ENCODE measurements at places on chromosomes 4 and X. TPM values are rescaled to one million over a fixed set of nuclear protein-coding genes. Genes with fewer than 3 reads are reported as not detected.

Gene TLL1
- not detected for total RNA-seq

Gene PABPC1L2B
- not detected for total RNA-seq

Gene PAK3
- 0.25 TPM for total RNA-seq

Gene IBSP
- total RNA-seq: not detected

Gene CENPE
- total RNA-seq: 36.5 TPM

Gene MAML3
- total RNA-seq: 3.3 TPM

Gene CXCL3
- total RNA-seq: 0.14 TPM

Gene ODAM
- not detected for total RNA-seq

GRCh38 chrX:47446431-47446830 is 36.6 kb downstream of the ZNF41 start:
- no peak overlapping the region for H3K27ac ChIP-seq
- H3K4me3 ChIP-seq: no peak overlapping the region
- H3K36me3 ChIP-seq: peaks cover 53% of the 10 kb centered on the region
- no peak for DNase-seq
- no peaks in the 10 kb centered on the region for H3K4me1 ChIP-seq

DNA sequence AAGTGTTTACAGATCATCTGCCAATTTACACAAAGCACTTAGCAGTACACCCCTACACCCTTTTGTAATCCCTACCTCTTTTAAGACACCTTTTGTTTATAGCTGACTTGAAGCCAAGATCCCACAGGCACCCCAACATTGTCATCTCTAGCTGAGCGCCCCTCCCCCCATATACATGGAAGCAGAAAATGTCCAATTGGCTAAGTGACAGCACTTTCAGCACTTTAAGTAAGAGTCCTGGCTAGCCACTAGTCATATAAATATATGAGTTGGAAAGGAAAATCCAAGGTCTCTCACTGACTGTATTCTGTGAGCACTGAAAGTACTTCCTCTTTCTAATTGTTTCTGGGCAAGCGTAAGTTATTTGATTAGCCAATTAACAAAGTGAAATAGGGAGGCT is 108.2 kb downstream of the NSUN7 start:
- peaks cover 4% of the 10 kb centered on the region for H3K4me1 ChIP-seq
- DNase-seq: no peak
- no peaks in the 10 kb centered on the region for H3K36me3 ChIP-seq
- no peak overlapping the region for H3K4me3 ChIP-seq

- no peaks in the 10 kb centered on the region for H3K27me3 ChIP-seq
- H3K27ac ChIP-seq: no peak overlapping the region
- H3K4me3 ChIP-seq: no peak overlapping the region
Measured at GRCh38 chr4:1492651-1493539, 86.7 kb upstream of the NKX1-1 start.

DNA sequence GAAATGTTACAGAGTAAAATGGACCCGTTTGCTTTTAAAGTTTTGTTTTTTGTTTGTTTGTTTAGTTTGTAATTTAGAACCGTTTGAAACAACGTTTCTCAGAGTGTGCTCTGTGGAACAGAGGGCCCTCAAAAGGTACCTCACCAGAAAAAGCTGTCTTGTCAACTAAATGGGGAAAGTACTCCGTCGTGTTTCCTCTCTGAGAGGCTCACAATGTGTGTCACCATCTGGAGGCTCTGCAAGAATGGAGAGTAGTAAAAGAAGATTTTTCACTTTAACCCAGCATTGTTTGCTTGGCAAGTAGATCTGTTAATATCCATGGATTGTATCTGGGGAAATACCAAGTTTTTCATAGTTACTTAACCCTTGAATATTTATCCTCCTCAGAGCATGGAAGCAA is 1.5 kb upstream of the ENPEP start:
- peaks cover 14% of the 10 kb centered on the region for H3K27me3 ChIP-seq
- H3K4me3 ChIP-seq: no peak overlapping the region
- H3K36me3 ChIP-seq: no peaks in the 10 kb centered on the region
- no peak for DNase-seq

DNA sequence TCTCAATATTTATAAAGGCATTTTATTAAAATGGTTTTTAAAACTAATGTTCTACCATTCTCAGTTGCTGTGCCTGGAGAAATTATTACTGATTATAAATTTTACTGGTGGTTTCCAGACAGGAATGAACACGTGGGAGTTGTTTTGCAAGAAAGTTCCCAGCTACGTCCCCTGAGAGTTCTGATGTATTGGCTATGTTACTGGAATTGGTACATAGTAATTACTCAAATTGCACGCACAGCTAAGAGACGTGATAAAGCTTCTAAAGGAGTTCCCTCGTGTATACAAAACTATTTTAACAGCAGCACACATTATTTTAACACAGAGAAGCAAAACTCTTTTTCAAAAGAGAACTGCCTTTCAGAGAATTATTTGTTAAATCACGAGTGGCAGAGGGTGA is 292.2 kb downstream of the NLGN4X start:
- no peaks in the 10 kb centered on the region for H3K27me3 ChIP-seq
- no peak for DNase-seq
- no peaks in the 10 kb centered on the region for H3K4me1 ChIP-seq

GRCh38 chr4:163701916-163702315 is 207.4 kb downstream of the TMA16 start:
- no peaks in the 10 kb centered on the region for H3K4me1 ChIP-seq
- H3K27ac ChIP-seq: no peak overlapping the region
- H3K27me3 ChIP-seq: no peaks in the 10 kb centered on the region
- no peak for DNase-seq
- no peaks in the 10 kb centered on the region for H3K36me3 ChIP-seq
- H3K4me3 ChIP-seq: no peak overlapping the region

DNA sequence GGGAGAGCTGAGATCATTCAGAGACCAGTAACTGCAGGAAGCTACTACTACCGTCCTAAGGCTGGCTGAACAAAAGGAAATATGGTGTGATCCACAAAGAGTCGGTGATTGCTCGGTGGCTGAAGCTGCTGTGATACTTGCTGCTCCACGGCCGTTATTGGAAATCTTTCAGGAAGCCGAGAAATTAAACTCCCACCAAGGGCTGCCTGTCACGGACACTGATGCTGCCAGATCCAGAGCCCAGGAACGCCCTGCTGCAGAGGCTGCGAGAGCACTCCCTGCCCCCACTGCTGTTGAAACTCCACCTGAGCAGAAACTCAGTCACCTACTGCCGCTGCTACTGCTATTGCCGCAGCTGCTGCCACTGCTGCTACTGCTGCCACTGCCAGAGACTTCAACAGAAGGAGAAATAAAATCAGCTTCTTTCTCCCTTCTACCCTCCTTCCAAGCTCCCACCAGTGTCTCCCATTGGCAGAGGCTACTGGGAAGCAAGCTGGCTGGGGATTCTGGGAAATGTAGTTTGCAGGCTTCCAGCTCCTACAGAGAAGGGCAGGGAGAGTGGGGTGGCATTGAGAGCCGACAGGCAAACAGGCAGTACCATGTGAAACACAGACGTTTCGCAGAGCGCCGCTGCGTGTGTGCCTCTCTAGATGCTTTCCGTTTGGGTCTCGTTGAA is 126.0 kb upstream of the ENPP6 start:
- H3K27me3 ChIP-seq: no peaks in the 10 kb centered on the region
- peak overlapping the region; percentile 68 for H3K27ac ChIP-seq
- peak; percentile 31 for DNase-seq

DNA sequence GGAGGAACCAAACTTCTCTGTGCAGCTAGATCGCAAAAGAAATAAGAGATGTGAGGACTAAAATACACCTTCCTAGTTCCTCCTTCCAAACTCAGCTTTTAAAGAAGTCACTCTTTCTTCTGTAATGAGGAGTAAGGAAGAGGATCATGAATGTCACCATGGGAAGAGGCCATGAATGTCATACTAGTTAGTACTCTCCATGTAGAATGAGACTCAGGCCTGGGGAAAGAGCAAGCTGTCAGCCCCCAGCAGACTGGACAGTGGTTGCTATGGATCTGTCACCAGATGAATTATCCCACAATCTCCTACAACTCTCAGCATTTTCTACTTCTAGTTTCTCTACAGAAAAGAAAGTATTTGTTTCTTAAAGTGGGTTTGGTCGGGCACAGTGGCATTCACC is 57.1 kb upstream of the PRDM8 start:
- no peak for DNase-seq
- H3K27me3 ChIP-seq: no peaks in the 10 kb centered on the region

DNA sequence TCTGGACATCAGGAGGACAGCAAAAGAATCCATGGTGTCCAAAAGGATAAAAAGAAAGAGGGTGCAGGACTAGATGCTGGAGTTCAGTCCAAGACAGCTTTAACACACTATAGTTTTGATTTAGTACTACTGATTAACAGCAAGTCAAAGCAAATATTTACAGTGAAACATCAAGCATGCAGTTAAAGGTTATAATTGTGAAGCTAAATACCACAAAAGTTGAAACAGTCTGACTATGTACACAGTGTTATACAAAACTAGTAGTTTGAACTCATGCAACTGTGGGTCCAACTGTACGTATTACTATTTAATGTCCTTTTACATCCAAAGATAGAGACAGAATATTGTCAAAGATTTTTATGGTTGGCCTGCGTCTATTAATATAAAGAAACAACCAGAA is 57.6 kb downstream of the CHIC2 start:
- no peak for DNase-seq
- no peak overlapping the region for H3K4me3 ChIP-seq
- no peaks in the 10 kb centered on the region for H3K27me3 ChIP-seq
- peaks cover 6% of the 10 kb centered on the region for H3K4me1 ChIP-seq
- H3K36me3 ChIP-seq: peaks cover 51% of the 10 kb centered on the region
- no peak overlapping the region for H3K27ac ChIP-seq

GRCh38 chr4:3501126-3501824 is 30.9 kb downstream of the LRPAP1 start:
- no peak overlapping the region for H3K27ac ChIP-seq
- H3K4me1 ChIP-seq: peaks cover 4% of the 10 kb centered on the region
- H3K27me3 ChIP-seq: no peaks in the 10 kb centered on the region
- H3K36me3 ChIP-seq: peaks cover 11% of the 10 kb centered on the region

GRCh38 chrX:11437642-11438379 is 144.6 kb downstream of the AMELX start:
- no peak for DNase-seq
- H3K27me3 ChIP-seq: no peaks in the 10 kb centered on the region
- no peak overlapping the region for H3K27ac ChIP-seq

DNA sequence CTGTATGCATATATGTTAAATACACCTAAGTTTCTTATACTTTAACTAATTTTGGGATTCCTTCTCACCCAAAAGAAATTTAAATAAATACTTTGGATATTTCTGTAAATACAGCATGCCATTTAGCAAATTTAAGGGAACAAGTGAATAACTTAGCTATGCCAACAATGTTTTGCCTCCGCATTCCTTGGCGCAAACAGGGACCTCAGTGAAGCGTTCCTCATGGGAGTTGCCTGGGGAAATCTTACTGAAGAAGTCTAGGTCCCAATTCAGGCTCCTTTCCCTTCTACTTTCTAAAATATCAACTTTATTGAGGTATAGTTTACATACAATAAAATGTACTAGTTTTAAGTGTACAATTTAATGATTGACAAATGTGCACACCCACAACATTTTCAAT is 25.0 kb downstream of the COL4A5 start:
- no peaks in the 10 kb centered on the region for H3K4me1 ChIP-seq
- H3K27ac ChIP-seq: no peak overlapping the region
- DNase-seq: no peak
- H3K4me3 ChIP-seq: no peak overlapping the region
- H3K27me3 ChIP-seq: no peaks in the 10 kb centered on the region

GRCh38 chr4:112377171-112377570 is 80.0 kb downstream of the ALPK1 start:
- no peak overlapping the region for H3K4me3 ChIP-seq
- no peaks in the 10 kb centered on the region for H3K4me1 ChIP-seq
- no peak overlapping the region for H3K27ac ChIP-seq
- no peaks in the 10 kb centered on the region for H3K36me3 ChIP-seq
- no peak for DNase-seq
- H3K27me3 ChIP-seq: no peaks in the 10 kb centered on the region

GRCh38 chrX:16215660-16216059 is 48.4 kb downstream of the MAGEB17 start:
- H3K36me3 ChIP-seq: no peaks in the 10 kb centered on the region
- no peak overlapping the region for H3K4me3 ChIP-seq
- no peak overlapping the region for H3K27ac ChIP-seq
- DNase-seq: no peak
- H3K4me1 ChIP-seq: no peaks in the 10 kb centered on the region
- H3K27me3 ChIP-seq: no peaks in the 10 kb centered on the region

DNA sequence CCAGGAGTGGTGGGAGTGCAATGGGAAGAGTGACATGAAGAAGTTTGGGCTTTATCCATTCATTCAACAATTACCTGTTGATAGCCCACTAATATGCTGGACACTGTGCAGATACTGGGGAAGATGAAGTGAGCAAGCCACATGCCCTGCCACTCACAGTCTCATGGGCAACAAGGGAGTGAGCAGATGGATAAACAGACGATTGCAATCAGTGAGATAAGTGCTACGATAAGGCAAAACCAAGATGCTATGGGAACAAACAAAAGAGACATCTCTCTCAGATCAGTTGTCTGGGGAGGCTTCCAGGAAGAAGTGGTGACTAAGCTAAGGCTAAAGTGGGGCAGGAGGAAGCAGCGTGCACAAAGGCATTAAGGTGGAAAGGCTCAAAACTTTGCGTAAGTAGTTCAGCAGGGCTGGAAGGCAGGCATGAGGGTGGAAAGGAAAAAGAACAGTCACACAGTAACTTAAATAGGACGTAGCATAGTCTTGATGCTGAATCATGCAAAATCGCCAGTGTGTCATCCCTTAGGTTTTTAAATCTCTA is 31.7 kb downstream of the GAB3 start:
- peak overlapping the region; percentile 71 for H3K27ac ChIP-seq
- peak overlapping the region; percentile 31 for H3K4me3 ChIP-seq
- peaks cover 51% of the 10 kb centered on the region for H3K4me1 ChIP-seq
- no peaks in the 10 kb centered on the region for H3K27me3 ChIP-seq
- DNase-seq: peak; percentile 22

DNA sequence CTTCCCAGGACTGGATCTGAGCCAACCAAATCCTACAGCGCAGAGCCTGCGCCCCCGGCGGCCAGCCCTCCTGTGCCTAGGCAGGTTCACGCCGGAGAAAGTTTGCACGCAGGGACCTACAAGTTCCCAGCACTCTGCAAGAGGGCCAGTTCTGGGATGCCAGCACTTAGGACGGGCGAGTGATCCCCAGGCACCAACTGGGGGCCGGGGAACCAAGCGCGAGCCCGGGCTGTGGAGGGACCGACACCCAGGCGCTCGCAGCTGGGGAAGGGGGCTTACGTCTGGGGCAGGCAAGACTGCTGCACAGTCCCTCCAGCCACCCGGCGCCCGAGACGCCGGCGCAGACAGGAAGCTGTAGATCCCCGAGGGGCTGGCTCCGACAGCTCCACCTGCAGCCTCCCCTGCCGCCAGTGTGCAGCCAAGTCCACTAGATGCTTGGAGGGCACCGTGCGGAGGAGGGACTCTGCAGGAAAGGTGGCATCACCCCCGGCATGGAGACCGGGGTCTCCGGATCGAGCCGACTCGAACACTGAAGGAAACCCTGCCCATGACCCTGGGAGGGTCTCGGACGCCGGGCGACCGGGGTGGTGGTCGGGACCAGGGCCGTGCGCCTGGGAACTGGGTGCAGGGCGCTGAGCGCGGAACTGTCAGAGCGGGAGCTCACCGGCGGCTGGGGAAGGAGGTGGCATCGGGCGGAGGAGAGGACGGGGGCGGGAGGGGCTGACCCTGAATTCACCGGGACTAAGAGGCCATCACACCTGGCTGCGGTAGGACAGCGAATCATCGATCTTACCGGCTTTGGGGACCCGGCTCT is 566 bp downstream of the CORIN start:
- H3K4me1 ChIP-seq: peaks cover 23% of the 10 kb centered on the region
- H3K4me3 ChIP-seq: peak overlapping the region; percentile 79
- H3K36me3 ChIP-seq: peaks cover under 1% of the 10 kb centered on the region
- peaks cover 44% of the 10 kb centered on the region for H3K27me3 ChIP-seq
- DNase-seq: no peak

Measured in activated T-helper 2 cell treated with anti-CD3 and anti-CD28 coated beads, Interferon-gamma antibody, Interleukin-2, Interleukin-4, amounts not matched to agents 10 μg/mL and 5 μg/mL and 100 μg/mL, durations not matched to agents 14 hours and 24 hours and 36 hours (primary cell).